DMS53 (cell line): ENCODE measurements at places on chromosomes 6 and 20.

- DNase-seq = no peak
Measured at GRCh38 chr6:20137837-20138236, 74.4 kb downstream of the MBOAT1 start.

DNA sequence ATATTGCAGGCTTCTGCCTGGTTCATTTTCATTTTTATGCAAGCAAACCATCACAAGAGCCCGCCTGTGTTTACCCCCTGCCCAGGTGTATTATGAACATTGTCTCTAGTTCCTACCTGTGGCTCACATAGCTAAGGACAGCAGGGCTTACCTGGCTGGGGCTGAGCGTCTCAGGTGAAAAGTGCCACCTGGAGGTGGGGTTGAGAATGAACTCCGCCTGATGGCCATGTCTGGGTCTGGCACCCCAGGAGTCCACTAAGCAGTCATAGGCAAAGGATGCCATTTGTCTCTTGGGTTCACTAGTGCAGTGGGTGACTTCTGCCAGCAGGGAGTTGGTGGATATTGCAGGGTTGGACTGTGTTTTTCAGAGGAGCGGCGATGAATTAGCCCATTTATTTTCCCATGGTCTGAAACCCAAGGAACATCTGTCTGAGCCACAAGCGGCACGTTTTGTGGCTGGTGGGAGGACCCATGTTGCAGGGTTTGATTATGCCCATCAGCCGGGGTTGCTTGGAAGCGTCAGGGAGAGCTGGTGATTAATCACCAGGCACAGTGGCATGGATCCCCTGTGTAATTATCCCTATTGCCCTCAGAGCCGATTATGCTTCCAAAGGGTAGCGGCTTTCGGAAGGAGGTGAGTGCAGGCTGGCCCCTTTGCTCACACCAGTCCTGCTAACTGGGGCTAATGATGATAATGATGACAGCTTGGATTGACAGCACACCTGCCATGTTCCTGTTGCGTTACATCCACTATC, 92.1 kb downstream of the CDH26 start:
- peak; percentile 92 for DNase-seq

- DNase-seq = no peak
Measured at GRCh38 chr20:1332749-1333300, 3.9 kb upstream of the SDCBP2 start.

DNA sequence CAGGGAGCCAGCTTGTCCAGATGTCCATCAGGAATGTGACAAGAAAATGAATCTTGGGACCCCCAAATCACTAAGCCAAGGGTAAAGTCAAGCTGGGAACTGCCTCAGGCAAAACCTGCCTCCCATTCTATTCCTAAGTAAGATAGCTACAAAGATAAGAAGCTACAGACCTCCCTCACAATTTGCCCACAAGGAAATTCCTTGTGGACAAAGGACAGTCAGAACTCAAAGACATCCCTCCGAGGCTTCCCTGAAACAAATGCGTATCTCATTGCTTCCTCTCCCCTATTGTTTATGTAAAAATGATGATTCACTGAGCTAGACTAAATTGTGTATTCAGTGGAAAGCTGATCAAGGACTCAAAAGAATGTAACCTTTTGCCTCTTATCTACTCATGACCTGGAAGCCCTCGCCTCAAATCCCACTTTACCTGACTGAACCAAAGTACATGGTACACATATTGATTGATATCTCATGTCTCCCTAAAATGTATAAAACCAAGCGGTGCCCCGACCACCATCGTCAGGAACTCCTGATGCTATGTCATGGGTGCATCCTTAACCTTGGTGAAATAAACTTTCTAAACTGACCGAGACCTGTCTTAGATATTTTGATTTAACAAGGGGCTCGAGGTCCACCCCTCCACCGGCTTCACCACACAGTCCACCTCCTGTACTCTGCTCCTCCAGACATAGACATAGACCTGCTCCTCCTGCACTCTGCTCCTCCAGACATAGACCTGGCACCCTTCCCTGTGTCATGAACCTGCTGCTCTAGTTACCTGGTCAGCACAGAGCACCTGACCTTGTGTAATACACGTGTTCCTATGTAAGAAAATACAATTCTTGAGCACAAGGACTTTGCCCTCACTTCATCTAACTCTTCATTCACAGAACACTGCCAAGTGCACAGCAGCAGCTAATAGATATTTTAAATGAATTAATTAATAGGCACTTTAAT, 81.4 kb downstream of the WDR27 start:
- peak; percentile 20 for DNase-seq

- DNase-seq = no peak
Measured at GRCh38 chr6:273551-274058, 18.7 kb upstream of the DUSP22 start.

- DNase-seq = no peak
Measured at GRCh38 chr6:116405138-116405537, 34.4 kb downstream of the DSE start.

- no peak for DNase-seq
Measured at GRCh38 chr20:50077818-50078601, 34.9 kb downstream of the UBE2V1 start.

DNA sequence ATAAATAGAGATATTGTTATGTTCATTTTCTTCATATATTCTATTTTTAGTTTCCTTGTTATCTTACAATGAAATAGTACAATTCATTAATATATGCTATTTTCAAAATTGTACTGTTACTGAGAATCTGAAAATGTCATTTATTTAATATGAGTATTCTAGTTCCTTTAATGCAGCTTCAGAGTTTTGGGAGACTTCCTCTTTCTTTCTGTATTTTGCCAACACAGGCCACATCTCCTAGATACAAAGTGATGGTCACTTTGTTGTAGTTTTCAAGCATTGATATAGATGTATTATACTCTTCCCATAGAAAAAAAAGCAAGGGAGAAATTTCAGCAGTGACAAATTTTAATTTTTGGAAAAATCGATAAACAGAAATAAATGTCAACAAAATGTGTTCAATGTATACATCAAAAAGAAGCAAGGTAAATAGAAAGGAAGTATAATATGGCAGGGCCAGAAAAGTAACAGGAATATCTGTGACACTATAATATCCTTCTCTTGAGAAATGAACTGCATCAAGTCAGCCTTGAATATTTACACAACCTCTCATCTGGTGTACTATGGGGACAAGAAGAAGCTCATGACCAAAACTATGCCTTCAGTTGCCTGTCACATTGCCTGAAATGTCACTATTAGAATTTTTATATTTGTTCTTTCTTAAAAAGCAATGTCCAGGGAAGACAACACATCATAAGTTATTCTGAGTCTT, 396.0 kb downstream of the TBC1D32 start:
- DNase-seq = peak; percentile 5

GRCh38 chr6:120557554-120557953, 776.7 kb downstream of the TBC1D32 start:
- DNase-seq = no peak

DNA sequence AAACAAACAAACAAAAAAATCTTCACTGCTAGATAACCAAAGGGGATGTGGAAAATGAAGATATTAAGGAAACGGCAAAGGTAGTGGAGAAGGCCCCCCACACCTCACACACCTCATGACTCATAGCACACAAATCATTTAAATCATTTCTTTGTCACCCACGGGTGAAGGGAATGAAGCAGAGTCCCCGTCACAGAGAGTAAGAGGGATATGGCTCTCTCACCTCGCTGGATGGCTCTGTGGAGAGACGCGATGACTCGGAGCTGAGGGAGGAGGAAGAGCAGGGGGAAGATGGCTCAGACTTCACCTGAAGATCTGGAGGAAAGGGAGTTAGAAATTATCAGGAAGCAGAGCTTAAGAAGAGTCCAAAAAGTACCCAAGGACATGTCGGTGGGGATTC, 1.2 kb downstream of the ATF6B start:
- no peak for DNase-seq

DNA sequence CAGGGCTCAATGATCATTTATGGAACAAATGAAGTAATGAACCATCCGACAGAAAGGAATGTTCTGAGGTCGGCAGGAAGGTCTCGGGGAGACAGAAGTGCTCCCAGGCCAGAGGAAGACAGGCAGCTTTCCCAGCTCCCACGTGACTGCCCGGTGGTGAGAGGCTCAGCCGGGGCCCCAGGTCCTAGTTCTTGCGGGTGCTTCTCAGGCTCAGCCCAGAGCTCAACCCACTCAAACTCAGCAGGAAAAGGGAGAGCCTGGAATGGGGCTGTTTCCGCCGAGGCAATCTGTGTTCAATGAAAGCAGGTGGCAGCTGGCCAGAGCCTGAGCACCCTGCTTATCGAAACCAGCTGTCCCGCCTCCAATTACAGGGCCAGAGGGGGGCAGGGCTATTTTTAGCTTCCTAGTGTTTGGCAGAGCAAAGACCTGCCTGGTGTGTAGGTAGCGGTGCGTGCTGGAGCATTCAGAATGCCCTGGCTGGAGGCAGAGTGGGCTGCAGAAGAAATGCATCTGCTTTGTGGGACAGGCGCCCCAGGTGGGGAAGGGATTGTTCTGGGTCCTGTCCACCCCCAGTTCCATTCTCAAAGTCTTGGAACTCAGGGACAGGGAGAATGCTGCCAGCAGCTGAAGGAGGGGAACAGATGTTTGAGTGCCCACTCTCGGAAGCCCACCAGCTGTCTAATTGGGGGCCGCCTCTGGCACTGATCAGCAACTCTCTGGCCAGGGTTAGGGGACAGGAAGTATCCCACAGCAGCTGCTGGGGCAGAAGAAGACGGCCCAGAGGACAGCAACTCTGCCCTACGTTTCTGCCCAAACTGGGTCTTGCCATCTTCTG, 145.1 kb downstream of the PREX1 start:
- DNase-seq = no peak

DNA sequence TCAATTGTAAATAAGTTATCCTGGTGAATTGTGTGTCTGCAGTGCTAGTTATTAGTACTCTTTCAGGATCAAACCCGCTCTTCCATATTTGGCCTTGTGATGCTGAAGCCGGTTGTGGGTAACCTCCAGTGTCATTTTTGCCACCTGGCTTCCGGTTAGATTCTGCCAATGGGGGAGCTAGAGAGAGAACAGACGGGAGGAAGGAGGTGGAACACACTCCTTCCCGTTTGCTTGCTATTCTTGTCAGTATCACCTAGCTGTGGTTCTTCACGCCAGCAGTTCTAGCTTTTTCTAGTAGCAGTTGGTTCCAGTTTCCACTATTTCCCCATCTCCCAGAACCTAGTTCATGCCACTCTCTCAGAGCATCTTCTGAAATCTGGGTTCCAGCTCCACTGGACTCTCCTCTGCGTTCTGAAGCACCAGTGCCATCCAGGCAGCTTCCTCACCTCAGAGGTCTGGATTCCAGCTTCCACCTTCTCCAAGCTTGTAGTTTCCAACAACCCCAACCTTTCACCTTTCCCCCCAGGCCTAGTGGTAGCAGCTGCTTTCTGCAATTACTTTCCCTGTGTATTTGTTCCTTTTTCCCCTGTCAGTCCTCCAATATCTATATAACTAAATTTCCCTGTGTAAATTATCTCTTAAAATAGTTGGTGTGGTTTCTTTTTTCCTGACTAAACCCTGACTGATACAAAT, 46.9 kb upstream of the LOC128125822 start:
- peak; percentile 9 for DNase-seq

GRCh38 chr20:46872328-46873211, 22.1 kb upstream of the EYA2 start:
- DNase-seq = peak; percentile 36

- DNase-seq = no peak
Measured at GRCh38 chr20:38723017-38723847, 1.1 kb upstream of the SLC32A1 start.

GRCh38 chr20:15547119-15547518, 1026.1 kb downstream of the KIF16B start:
- DNase-seq = no peak

DNA sequence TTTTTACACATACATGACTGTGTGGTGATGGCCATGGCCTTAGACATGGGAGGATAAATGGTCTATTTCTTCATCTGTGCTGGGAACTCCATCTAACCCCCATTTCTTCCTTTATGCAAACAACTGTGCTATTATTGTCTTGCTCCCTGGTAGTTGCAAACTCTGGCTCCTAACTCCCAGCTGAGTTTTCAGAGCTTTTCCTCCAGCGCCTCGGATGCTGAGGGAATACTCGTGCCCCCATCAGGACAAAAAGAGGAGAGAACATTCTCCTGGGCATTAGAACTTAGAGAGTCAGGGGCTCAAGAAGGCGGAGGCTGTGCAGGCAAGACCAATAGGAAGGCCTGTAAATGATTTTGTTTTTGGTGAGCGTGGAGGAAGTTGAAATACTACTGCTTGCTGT, 2.1 kb downstream of the DAAM2 start:
- DNase-seq = no peak
